ENCODE measurements at places on chromosomes 11 and 22.

- no peak for DNase-seq
Observed at GRCh38 chr11:35398881-35399280, 20.5 kb downstream of the SLC1A2 start.

DNA sequence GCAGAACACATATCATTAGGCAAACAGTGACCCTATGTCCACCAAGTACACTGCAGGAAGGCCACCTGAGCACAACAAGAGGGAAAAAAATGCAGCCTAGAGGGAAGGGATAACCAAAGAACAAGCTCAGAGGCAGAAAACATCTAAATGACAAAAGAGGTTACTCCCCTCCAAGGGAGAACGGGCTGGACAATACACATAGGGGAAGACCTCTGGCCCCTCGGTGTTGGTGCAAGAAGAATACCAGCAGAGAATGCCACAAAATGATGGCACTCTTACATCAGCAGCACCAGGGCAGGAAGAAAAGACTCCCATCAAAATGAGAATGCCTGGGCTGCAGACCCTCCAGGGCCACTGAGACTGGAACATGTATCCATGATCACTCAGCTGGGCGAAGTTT is 66.6 kb upstream of the OPCML start:
- no peak for DNase-seq

GRCh38 chr11:18526130-18526520 is 617 bp downstream of the TSG101 start:
- DNase-seq = no peak

DNA sequence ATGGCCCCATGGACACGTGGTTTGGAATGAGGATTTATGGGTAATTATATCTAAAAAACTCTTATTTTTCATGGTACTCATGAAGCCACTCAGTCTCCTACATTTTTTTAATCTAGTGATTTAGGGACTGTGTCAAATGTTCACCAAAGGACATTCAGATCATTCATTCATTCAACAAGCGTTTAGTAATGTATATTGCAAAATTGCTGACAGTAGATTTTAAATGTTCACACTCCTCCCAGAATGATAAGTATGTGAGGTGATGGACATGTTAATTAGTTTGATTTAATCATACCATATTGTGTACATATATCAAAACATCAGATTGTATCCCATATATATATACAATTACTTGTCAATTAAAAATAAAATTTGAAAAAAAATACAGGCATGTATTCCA is 40.8 kb upstream of the E2F8 start:
- DNase-seq = no peak

GRCh38 chr11:8997451-8997850 is 6.3 kb downstream of the NRIP3 start:
- DNase-seq = no peak

DNA sequence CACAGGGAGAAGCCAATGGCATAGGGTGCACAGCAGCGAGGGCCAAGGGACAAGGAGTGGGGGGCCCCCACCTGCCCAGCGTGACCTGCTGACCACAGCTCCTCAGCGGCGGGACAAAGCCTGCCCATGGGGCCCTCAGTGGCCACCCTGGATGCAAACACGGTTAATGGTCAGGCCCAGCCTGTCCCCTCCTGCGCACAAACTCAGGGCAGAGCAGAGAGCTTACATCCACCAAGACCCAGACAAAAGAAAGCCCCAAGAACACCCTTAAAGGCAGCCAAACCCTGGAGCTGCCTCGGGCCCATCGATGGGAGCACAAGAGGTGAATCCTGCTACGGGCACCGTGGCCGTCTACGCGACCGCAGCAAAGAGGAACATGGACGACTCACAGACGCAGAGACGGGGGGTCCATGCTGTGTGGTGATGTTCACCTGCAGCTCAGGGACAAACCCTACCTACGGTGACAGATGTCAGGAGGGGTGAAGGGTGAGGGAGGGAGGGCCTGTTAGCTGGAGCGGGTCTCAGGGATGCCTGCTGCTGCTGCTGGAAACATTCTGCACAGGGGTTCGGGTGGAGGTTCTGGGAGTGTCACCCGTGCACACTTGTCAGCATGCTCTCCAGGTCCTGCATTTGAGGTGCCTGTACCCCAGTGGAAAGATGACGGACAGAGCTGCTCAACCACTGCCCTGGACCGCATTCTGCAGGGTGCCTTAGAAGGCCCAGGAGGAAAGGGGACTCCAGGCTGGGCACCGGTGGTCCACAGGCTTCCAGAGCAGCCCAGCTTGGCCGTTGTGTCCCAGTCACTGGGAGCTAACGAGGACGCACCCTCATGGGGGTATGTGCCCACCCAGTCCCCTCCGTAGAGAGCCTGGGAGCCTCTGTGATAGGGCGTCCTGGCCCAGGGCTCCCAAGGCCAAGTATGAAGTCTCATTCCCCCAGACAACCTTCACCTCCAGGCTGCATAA is 11.6 kb downstream of the ASCL2 start:
- no peak for DNase-seq

- no peak for DNase-seq
Observed at GRCh38 chr11:18312012-18312411, 9.9 kb downstream of the HPS5 start.

GRCh38 chr11:103545551-103545950 is 436.3 kb downstream of the DYNC2H1 start:
- no peak for DNase-seq

GRCh38 chr22:41656556-41656955 is 32.1 kb downstream of the SNU13 start:
- no peak for DNase-seq

GRCh38 chr11:7254731-7255291 is 3.1 kb downstream of the SYT9 start:
- no peak for DNase-seq

DNA sequence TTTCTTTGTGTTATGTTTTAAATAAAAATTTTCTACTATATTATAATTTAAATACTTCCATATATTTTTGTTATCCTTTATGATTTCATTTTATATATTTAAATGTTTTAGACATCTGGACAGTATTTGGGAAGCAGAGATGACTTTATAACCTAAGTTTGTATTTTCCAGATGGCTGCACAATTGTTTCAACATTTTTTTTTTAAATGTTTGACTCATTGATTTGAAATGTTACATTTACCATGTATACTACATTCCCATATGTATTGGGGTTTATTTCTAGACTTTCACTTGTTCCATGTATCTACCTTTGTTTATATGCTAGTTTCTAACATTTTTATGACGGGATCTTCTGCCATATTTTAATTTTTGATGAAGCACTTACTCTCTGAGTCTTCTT is 766.5 kb downstream of the METTL15 start:
- no peak for DNase-seq

DNA sequence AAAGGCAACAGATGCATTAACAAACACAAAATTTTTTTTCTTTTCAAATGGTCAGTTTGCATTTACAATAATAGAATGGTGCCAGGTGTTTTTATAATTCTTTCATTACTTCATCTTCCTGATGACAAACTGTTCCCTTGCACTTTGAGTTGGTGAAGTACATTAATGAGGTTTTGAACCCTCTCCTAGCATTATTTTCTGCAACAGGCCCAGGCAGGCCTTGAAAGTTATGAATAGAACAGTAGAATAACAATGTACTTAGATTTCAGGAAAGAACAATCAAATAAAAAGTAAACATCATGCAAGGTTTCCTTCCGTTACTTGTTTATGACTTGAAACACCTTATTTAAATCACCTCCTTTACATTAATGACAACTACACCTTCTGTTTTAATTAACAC is 9.6 kb downstream of the BTG4 start:
- no peak for DNase-seq

DNA sequence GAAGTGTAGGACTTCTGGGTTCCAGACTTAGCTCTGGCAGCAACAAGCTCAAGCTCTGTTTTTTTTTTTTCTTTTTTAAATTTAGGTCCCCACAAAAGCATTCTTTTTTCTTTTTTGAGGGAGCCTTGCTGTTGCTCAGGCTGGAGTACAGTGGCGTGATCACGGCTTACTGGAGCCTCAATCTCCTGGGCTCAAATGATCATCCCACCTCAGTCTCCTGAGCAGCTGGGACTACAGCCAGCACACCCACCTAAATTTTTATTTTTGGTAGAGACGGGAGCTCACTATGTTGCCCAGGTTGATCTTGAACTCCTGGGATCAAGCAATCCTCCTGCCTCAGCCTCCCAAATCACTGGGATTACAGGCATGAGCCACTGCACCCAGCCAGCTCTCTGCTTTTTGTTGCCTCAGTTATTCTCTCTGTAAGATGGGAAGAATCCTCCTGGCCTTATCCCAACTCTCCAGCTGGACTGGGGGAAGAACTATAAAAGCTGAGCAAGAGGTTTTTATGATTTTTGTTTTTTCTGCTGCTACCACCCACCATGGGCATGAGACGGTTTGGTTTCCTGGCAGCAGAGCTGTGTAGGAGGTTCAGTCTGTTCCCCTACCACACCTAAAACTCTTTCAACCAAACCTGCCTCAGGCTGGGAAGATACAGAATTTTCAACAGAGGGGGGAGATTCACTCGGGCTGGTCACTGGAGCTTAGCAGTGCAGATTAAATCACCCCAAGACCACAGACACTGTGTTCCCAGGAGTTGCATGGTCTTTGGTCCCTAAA is 11.6 kb upstream of the MTFP1 start:
- no peak for DNase-seq

- no peak for DNase-seq
Observed at GRCh38 chr11:126311401-126312291, 7.8 kb downstream of the DCPS start.

GRCh38 chr22:45602004-45602733 is 69.5 kb upstream of the ATXN10 start:
- no peak for DNase-seq

GRCh38 chr11:8671651-8672062 is 10.8 kb downstream of the TRIM66 start:
- no peak for DNase-seq

DNA sequence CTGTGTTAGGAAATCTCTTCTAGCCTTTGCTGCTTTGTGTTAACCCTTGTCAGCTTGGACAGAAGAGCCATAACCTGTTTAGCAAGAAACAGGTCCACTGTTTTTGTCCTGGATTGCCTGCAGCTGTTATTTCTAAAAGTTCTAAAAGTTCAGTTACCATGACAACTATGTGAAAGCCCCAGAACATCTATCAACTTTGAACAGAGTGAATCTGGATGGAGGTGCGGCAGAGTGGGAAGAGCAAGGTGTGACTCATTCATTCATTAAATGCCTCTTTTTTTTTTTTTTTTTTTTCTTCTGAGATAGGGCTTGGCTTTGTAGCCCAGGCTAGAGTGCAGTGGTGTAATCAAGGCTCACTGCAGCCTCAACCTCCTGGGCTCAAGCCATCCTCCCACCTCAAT is 50.5 kb downstream of the RBX1 start:
- no peak for DNase-seq

DNA sequence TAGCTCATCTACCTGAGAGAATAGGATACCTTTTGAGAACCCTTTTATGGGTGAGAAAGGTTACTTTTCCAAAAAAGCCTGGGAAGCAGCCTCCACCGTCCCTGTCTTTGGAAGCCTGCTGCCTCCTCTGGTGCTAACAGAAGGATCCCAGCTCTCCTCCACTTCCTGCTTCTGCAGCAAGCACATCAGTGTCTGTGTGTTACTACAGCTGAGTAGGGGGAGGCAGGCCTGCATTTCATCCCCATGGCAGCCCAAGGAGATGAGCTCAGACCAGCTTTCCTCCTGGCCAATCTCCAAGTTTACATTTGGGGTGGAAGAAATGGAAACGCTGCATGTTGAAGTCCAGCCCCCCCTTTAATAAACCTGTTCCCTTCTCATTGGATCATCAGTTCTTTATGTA is 7.4 kb upstream of the CCDC34 start:
- DNase-seq = no peak
